Islet precursor cell (in vitro differentiated cells): ENCODE measurements at places on chromosomes 5 and 9.

DNA sequence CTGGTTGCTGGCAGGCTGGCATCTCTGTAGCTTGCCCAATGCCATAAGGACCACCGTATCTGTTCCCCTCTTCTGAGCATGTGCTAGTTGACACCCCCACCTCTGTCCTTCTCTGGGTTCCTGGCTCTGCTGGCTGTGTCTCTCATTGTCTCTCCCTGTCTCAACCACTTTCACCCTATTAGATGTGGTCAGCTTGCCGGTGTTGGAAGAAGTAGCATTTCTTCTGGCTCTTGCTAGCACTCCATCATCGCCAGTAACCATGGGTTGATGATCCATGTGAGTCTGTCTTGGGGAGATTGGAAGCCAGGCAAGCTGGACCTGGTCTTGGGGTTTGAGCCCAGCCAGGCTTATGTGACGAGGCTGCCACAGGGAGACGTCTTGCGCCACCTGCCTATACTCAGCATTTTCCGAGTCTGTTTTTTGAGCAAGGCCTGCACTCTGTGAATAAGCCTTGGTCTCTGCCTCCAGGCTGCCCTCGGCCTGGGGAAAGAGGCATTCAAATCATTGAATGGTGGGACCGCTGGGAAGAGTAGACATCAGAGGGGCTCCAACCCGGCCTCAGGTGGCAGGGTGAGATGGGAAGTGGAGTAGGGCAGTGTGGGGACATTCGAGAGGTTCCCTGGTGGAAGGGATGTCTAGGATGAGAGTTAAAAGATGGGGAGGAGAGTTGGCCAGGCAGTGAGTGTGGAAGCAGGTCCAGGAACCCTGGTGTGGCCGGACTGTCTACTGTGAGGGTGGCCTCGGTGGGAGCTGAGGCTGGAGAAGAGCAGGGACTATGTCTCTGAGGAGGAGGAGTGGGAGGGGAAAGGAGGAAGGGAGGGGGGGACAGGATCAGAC, 74.3 kb downstream of the ZNF618 start:
- peak; percentile 40 for DNase-seq

DNA sequence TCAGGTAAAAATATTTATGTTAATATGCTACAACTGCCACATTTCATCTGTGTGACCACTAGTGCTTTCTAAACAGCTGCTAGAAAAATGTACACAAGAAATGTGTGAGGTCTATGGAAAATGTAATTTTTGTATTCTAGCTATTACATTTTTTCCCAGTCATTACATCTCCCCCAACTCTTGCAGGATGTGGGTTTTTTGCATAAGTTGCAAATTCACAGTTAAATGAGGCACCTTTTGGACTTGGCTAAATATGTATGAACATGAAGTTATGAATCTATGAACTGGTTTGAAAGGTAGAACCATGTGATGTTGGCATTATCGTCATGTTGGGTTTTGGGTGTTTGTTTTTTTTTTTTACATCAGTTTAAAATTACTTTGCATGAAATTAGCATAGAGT, 590.4 kb upstream of the WWC1 start:
- no peak for DNase-seq

GRCh38 chr5:146079695-146080373, 25.5 kb downstream of the PLAC8L1 start:
- no peak for DNase-seq

DNA sequence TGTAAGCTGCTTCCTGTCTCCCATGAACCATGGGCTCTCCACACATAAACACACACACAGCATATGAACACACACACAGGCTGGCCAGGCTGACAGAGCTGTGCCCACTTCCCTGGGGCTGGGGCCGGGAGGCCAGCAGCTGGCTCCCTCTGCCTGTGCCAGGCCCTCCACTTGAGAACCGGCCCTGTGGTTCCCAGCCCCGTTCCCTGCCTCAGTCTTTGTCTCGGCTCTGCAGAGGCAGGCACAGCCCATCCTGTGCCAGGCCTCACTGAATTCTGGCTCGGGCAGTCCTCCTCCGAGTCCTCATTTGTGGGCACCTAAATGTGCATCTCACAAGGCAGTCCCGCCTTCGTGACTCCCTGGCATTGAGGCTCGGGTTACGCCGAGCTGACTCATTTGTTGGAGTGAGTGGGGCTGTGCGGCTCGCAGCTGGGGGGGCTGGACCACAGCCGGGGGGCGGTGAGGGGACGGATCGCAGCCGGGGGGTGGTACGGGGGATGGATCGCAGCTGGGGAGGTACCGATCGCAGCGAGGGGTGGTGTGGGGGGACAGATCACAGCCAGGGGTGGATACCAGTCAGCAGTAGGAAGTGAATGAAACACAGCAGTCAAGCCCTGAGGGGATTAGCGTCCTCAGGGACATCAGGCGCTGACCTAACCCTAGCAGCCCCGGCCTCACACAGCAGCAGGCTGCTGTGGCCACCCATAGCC, 72.3 kb downstream of the PSMB7 start:
- DNase-seq, result peak; percentile 80

DNA sequence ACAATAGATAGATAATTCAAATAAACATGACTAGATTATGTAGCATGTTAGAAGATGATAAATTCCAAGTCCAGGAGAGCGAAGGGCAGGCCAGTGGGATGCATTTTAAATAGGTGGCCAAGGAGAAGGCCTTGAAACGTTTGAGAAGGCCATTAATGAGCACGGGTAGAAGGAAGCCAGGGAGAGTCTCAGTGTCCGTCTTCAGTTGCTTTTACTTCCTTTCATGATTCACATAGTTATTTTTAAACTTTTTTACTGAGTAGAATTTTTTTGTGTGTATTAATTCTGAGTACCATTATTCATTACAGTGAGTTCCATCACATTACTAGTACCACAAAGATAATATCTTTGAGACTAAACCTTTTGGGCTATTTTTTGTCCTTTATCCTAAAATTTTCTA, 259.2 kb downstream of the ARRDC3 start:
- no peak for DNase-seq

- no peak for DNase-seq
Observed at GRCh38 chr5:93342563-93343061, 238.4 kb downstream of the NR2F1-AS1 start.

- no peak for DNase-seq
Observed at GRCh38 chr5:131303537-131303936, 39.7 kb downstream of the CDC42SE2 start.

DNA sequence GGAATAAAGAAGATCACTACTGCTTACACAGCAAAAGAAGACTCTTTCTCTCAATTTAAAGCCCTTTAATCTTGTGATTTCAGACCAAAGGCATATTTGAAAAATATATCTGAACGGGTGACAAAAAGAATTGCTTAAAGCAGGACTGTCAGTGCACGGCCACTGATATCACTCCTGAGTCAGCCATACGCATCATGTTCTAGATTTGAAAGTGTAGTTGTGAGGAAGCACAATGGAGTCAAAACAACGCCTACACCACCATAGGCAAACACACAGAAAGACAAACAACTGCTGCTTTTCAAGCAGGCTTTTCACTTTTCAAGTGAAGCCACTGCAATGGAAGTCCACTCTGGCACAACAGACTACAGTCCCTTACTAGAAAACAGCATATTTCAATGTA, 141.7 kb downstream of the AUH start:
- no peak for DNase-seq
